Fibroblast of villous mesenchyme (primary cell): ENCODE measurements at places on chromosomes 2 and 18.

GRCh38 chr18:59871711-59872362 is 28.0 kb upstream of the PMAIP1 start:
- DNase-seq = no peak

DNA sequence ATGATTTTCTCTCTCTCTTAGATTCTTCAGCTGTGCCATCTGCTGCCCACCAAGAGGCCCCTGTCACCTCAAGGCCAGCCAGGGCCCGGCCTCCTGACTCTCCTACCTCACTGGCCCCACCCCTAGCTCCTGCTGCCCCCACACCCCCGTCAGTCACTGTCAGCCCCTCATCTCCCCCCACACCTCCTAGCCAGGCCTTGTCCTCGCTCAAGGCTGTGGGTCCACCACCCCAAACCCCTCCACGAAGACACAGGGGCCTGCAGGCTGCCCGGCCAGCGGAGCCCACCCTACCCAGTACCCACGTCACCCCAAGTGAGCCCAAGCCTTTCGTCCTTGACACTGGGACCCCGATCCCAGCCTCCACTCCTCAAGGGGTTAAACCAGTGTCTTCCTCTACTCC is 9.4 kb upstream of the GMPPA start:
- DNase-seq = no peak

DNA sequence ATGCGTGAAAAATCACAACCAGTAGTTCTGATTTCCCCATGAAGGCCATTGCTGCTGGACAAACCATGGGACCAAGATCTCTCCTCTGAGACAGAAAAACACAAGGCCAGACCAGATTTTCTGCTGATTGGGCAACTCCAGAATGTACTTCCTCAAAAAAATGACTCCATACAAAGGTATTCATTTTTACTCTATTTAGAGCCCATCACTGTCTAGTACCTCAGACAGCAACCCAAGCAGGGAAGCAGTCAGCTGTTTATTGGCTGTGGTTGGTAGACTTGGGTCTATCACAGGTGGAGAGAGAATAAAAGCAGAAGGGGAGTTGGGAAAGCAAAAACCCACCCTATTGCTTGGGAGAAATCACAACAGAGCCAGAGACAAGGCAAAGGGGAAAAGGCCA is 219.9 kb downstream of the PIK3C3 start:
- peak; percentile 22 for DNase-seq

DNA sequence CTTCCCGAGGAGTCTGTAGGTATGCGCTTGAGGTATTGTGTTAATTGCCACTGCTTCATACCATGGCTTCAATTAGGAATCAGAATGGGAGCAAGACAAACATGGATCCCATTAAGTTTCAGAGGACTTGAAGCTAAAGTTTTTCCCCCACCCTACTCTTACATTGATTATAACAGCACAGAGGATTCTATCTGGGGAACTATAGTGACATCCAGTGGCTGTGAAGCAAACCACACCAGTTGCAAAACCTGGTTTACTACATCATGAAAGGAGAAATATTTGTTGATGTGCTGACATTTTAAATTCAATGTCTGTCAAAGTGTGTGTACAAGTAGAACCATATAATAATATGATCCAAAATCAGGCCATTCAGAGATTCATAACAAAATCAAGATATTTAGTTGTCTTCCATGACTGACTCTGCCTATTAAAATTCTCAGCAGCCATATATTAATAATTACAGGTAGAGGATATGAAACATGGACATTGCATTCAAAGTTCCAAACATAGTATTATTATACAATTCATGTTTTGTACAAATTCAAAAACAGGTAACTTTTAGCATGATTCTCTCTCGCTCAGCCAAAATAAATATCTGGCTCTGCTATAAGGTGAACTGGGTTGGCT is 82.9 kb downstream of the GRB14 start:
- DNase-seq = peak; percentile 44

GRCh38 chr2:51153236-51153635 is 121.3 kb upstream of the NRXN1 start:
- no peak for DNase-seq

DNA sequence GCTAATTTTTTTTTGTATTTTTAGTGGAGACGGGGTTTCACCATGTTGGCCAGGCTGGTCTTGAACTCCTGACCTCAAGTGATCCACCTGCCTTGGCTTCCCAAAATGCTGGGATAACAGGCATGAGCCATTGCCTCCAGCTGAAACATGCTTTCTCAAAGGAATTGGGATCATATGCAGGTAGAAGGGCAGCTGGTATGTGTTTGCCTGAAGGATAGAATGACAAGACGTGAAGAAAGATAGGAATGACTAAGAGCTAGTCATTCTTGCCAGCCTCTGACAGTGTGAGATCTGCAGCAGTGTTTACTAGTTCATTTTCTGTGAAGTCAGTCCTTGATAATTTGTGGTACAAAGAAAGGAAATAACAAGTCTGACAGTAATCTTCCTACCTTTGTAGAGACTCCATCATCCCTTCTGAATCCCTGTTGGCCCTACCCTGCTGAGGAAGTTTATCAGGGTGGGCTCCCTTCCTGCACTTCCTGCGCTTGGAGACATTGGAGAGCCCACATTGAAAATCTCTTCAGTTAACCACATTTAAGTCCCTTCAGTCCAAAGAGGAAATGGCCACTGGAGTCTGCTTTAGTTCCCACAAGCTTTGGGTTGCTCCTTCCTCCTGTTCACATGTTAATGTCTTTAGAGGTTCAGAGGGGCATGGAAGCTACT is 14.7 kb downstream of the CFLAR start:
- peak; percentile 84 for DNase-seq

GRCh38 chr18:75284566-75284965 is 74.0 kb downstream of the TSHZ1 start:
- no peak for DNase-seq
